Mammary microvascular endothelial cell (primary cell): ENCODE measurements at places on chromosomes 12 and 14. TPM values are rescaled to one million over a fixed set of nuclear protein-coding genes. Genes with fewer than 3 reads are reported as not detected.

FOXG1 gene
- under 0.01 TPM in 1 of 2 replicates, not detected in the other for total RNA-seq

TMPRSS12 gene
- not detected in 2 replicates for total RNA-seq

KCNK13 gene
- not detected in 2 replicates for total RNA-seq

RERG gene
- not detected in 2 replicates for total RNA-seq

PPP4R3A gene
- total RNA-seq = 49.9 and 57.7 TPM in 2 replicates

IL31 gene
- not detected in 2 replicates for total RNA-seq

NGB gene
- total RNA-seq = not detected in 2 replicates

KLRB1 gene
- not detected in 2 replicates for total RNA-seq

CLEC4C gene
- not detected in 2 replicates for total RNA-seq
